Stimulated activated CD4-positive, alpha-beta T cell treated with anti-CD3 and anti-CD28 coated beads, Interleukin-4, amount 100 ng/mL, for 1 hour (primary cell): ENCODE measurements at places on chromosomes 2 and 18.

- DNase-seq, result no peak
Measured at GRCh38 chr2:41828052-41828643, 219.7 kb upstream of the PKDCC start.

DNA sequence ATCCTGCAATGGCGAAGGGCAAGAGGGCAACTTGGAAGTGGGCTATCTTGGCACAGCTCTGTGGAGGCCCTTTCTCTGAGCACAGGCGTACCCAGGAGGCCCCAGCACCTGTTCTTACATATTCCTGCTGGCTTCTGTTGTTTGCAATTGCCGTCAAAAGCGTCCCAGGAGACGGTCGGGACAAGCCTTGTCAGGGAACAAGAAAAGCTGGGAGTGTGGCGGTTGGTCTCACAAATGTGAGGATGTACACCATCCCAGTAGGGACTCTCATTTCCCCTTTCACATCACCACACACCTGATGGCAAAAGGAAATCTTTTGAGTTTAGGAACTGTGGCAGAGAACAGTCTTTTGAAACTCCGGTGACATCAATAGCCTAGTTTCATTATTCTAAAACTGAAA, 94.7 kb upstream of the EFEMP1 start:
- no peak for DNase-seq

DNA sequence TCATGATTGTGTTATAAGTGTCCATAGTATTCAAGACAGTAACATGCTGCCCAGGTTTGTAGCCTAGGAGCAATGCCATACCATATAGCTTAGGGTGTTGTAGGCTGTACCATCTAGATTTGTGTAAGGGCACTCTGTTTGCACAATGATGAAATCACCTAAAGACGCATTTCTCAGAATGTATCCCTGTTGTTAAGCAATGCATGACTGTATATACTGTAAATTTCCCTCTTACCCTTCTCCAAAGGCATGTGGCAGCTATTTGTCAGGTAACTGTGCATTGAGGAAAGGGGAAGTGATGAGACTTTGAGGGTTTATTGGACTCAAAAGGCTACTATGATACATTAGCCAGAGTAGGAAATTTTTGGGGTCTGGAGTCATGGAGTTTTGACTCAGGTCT, 180.8 kb downstream of the VAPA start:
- DNase-seq, result no peak

- DNase-seq, result no peak
Measured at GRCh38 chr2:207064128-207064690, 101.5 kb downstream of the KLF7 start.

DNA sequence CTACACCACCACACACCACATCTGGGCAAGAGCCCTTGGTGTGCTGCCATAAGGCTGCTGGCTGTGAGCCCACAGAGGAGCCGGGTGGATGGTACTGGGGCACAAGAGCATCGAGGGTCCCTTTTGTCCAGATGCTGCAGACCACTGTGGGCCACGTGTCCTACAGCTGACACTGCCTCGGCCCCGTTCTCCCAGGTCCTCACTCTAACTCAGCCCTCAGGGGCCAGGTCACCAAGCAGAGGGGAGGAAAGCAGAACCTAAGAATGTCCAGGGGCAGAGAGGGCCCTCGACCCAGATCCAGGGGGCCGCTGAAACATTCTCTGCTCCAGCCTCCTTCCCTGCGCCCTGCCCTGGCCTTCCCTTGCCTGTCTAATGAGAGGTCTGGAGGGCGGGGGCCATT, 91.7 kb upstream of the ASB18 start:
- no peak for DNase-seq

- no peak for DNase-seq
Measured at GRCh38 chr2:54864096-54864495, 140.6 kb downstream of the EML6 start.

DNA sequence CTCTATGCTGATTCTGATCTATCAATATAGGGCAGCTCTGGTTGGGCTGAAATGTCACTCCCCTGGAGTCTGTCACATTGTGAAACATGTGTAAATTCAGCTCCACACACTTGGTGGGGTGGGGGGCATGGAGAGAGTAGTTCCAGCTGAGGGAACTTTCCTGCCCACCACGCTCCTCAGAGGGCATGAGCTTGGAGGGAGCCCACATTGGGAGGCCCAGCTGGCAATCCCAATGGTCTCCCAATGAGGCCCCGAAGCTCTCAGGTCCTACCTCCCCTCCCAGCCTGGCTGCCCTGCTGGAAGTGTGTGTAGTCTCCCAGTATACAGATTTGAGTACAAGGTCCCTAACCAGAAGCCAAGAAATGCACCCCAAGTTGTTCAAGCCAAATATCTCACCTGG, 31.5 kb downstream of the GYPC start:
- no peak for DNase-seq

- DNase-seq, result no peak
Measured at GRCh38 chr18:44828080-44828479, 147.4 kb downstream of the SETBP1 start.

GRCh38 chr2:236682651-236683422, 113.2 kb downstream of the ACKR3 start:
- no peak for DNase-seq

DNA sequence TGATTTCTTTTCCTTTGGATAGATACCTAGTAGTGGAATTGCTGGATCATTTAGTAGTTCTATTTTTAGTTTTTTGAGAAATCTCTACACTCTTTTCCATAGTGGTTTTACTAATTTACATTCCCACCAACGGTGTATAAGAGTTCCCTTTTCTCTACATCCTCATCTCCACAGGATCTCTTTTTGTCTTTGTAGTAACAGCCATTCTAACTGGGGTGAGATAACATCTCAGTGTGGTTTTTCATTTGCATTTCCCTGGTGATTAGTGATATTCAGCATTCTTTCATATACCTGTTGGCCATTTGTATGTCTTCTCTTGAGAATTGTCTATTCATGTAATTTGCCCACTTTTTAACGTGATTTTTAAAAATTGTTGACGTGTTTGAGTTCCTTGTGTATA, 13.8 kb downstream of the RFTN2 start:
- DNase-seq, result no peak

GRCh38 chr2:196399096-196399495, 227.7 kb upstream of the STK17B start:
- no peak for DNase-seq

DNA sequence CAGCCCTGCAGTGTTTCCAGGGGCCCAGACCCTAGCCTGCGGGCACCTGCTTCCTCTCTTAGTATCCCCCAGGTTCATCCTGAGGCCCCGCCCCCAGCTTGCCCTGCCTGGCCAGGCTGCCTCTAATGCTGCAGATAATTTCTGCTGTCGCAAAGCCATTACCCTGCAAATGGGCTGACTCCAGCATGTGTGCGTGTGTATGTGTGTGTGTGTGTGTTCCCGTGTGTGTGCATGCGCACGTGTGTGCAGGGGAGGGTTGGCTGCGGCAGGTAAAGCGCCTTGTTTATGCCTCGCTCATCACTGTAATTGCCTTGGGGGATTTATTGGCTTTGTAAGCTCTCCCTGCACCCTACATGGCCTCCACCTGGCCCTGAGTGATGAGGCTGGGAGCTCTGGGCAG, 7.6 kb upstream of the PRSS56 start:
- no peak for DNase-seq

- no peak for DNase-seq
Measured at GRCh38 chr2:232979871-232980461, 33.1 kb downstream of the NGEF start.

DNA sequence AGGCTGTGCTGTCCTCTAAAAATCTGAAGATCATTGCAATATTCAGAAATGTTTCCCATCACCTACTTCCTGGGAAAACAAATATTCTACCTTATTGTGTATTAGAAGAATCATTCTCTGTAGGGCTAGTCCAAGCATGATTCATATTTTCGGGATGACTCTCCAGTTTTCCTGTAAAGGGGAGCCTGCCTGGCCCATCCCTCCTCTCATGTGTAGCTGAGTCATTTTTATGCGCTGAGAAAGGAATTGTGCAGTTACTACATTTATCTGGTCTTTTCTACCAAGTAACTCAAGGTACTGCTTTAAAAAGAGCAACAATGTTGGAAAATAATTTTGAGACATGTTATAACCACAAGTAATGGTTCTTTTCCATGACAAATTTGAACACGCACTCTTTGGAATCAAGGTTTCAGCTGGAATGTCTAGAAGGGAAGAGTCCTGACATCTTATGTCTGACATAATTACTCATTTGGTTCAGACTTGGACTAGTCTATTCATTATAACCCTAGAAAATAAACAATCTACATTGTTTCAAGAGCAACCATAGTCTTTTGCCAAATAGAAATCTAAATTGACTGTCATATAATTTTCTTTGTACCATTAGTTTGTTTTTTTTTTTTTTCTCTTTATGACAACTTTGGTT, 6.6 kb downstream of the DSG3 start:
- DNase-seq, result no peak

- no peak for DNase-seq
Measured at GRCh38 chr18:45611943-45612342, 3.3 kb upstream of the SLC14A2 start.

DNA sequence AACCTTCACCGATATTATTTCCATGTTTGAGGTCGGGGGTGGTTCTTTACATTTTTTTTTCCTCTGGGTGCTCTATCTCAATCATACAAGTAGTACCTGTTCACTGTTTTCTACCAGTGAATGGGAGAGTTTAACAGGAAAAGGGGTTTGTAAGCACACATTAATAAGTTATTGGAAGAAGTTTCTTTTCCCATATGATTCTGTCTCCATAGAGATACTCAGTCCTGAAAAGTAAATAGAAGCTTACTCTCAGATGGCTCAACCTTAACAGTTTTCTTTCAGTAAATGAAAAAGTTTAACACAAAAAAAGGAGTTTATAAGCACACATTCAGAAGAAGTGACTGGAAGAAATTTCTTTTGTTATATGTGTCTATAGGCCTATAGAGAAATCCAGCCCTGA, 995.6 kb upstream of the SLC39A10 start:
- DNase-seq, result no peak

DNA sequence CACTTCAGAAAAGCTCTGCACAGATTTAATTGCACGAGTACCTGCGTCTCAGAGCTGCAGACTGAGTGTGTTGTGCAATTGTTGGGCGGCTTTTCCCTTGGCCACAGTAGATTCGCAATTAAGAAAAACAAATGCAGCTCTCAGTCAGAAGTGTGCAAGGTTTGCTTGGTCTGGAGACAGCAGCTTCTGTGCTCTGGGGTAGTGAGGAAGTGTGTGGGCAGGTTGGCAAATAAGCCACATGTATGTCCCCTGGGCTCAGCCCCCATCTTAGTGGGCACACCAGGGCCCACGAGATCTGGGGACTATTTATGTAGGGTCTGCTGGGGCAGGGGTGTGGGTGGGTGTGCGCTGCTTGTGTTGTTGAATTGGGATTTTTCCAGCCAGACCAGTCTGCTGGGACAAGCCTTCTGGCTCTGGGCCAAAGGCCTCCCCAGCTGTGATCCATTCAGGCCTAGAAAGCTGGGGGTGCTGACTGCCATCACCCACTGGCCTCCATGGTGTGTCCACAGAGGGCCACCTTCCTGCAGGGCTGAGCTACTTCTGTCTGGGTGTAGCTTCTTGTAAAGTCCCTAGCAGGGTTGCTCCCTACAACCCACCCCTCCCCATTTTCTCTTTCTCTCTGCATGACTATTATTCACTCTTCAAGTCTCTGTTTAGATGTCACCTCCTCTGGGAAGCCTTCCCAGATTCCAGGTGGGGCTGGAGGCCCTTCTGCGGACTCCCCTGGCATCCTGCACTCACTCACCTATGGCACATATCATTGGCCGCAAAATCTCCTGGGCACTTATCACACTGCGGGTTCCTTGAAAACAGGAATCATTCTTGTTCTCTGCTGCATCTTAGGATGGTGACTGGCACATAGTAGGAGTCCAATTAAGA, 67.8 kb downstream of the ODC1 start:
- no peak for DNase-seq

DNA sequence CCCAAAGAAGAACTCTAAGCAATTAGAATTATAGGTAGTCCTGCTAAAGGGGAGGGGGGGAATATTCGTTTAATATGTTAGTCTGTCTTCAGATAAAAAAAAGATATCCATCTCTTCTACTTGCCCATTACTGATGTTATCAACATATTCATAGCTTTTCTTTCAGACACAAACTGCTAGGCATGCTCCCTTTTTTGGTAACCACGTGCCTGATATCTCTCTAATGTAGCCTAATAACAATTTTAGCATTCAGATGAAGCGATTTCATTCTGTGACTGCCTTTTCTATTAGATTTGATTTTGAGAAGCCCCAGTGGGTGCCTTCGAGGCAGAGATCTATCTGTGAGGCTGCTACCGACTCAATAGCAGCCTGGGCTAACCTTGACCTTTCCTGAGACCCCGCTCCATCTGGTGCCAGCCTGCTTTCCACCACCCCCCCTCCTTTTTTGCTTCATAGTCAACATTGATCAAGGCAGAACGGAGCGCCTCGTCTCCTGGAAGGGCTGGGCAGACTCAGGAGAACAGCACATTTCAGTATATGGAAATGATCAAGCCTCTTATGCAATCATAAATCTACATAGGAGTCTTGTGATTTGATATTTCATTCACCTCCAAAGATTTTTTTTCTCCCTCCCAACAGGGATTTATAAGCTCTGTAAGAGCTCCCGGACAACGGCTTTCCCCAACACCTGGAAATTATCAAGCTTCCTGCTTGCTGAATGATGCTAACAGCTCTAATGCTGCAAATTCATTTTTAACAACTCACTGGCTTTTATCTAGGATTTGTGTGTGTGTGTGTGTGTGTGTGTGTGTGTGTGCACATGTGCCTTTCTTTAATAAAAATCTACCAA, 14.7 kb upstream of the BCL11A start:
- DNase-seq, result no peak

- DNase-seq, result peak; percentile 72
Measured at GRCh38 chr2:112181571-112182290, 43.5 kb downstream of the FBLN7 start.

DNA sequence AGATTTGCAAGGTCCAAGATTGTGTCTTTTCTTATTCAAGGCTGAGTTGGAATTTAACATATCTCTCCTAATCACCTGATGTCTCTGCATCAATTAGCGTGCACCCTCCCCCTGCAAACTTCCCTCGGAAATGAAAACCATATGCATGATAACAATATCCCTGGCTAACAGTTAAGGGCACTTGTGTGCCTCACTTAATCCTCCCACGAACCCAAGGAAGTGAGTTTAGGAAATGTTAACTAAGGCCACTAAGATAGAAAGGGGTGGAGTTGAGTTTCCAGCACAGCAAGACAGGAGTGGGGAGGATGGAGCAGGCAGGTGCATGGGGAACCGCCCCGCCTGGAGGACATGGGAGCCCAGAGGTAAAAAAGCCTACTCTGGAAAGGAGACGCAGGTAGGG, 52.4 kb upstream of the PTMA start:
- no peak for DNase-seq

- DNase-seq, result no peak
Measured at GRCh38 chr18:27540111-27540510, 355.0 kb upstream of the CHST9 start.

- DNase-seq, result no peak
Measured at GRCh38 chr2:177052471-177052870, 160.1 kb upstream of the HNRNPA3 start.

- no peak for DNase-seq
Measured at GRCh38 chr18:67525328-67526099, 9.0 kb upstream of the DSEL start.

DNA sequence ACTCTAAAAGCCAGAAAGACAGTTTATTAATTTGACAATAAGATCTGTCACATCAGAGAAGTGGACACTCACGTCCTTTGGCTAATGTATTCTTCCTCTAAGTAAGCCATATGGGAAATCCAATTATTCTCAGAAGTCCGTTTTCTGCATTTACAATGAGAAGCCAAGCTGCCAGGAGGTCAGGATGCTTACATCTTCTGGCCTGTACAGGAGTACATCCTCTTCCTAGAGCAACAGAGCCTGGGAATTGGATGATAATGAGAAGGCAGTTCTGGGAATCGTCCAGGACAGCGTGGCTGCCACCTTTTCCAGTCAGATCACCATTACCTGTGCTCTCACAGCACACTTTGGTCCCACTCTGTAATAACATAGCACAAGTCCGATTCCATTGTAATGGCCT, 5.2 kb downstream of the RAPGEF4 start:
- no peak for DNase-seq
